ENCODE measurements at places on chromosomes 5 and 9.
A peak's percentile ranks its signal among the peaks of the same experiment; 100 is the strongest.

DNA sequence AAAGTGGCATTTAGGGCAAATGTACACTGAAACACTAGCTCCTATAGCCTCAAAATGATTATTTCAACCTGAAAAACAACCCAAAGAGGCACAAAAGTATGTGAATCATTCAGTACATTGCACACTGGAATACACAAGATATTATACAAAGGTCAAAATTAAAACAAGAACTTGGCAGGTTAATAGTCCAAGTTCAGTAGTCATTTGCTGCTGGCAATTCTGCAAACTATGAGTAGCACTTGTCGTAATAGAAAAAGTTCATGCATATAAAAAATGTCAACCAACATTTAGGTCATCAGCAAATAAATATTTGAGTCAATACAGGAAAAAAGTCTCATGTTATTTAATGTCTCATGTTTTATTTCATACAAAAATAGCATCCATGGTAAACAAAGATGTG is 98.7 kb downstream of the LPAR1 start:
- no peak for DNase-seq

GRCh38 chr9:82797534-82797933 is 265.4 kb downstream of the RASEF start:
- DNase-seq, result peak; percentile 24

GRCh38 chr5:135443161-135443960 is 3.8 kb downstream of the DCANP1 start:
- peak; percentile 57 for DNase-seq

GRCh38 chr5:74686962-74687751 is 2.1 kb downstream of the HEXB start:
- DNase-seq, result no peak

DNA sequence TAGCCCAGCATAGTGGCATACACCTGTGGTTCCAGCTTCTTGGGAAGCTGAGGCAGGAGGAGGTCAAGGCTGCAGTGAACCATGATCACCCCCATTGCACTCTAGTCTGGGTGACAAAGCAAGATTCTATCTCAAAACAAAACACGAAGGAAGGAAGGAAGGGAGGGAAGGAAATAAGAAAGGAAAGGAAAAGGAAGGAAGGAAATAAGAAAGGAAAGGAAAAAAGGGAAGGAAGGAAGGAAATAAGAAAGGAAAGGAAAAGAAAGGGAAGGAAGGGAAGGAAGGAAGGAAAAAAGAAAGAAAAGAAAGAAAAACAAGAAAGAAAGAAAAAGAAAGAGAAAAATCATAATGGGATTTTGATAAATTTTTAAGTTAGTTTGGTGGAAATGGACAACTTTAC is 3.1 kb upstream of the STX17 start:
- no peak for DNase-seq

DNA sequence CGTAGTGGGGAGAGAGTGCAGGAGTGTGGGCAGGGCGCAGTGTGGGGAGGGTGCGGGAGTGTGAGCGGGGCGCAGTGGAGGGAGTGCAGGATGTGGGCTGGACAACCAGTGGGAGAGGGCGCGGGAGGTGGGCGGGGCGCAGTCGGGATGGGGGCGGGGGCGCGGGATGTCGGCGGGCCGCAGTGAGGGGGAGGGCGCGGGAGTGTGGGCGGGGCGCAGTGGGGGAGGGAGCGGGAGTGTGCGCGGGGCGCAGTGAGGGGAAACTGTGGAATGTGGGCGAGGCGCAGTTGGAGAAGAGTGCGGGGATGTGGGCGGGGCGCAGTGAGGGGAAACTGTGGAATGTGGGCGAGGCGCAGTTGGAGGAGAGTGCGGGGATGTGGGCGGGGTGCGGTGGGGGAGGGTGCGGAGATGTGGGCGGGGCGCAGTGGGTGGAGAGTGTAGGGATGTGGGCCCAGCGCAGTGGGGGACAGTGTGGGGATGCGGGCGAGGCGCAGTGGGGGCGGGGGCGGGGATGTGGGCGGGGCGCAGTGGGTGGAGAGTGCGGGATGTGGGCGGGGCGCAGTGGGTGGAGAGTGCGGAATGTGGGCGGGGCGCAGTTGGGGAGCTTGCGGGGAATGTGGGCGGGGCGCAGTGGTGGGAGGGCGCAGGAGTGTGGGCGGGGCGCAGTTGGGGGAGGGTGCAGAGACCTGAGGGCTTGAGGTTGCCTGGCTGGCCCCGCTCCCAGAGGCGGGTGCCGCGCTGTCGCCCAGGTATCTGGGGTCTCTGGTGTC is at the start of gene NXNL2:
TSS of gene NXNL2 (plus strand) at position 723 of the 770 bp plus-strand sequence. CDS start 257 bp downstream, outside the sequence.
- peak; percentile 89 for DNase-seq

DNA sequence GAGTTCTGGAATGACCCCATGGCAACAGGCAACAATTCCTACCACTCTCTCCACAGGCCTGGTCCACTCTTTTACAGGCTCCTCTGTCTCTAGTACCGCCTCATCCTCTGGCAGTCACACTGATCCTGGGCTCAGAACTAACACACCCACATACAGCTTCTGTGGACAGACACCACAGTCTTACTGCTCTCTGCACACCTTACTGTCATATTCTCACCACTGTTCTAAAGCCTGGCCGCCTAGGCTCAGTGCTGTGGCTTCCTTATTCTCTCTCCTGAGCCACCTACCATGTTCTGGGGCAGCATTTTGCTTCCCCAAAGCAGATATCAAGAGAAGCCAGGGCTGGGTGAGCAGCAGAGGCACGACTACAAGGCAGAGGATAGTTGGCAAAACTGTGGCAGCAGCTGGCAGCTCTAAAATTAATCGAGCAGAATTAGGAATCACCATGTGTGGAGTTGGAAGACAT is 14.8 kb downstream of the REEP5 start:
- DNase-seq, result peak; percentile 29

DNA sequence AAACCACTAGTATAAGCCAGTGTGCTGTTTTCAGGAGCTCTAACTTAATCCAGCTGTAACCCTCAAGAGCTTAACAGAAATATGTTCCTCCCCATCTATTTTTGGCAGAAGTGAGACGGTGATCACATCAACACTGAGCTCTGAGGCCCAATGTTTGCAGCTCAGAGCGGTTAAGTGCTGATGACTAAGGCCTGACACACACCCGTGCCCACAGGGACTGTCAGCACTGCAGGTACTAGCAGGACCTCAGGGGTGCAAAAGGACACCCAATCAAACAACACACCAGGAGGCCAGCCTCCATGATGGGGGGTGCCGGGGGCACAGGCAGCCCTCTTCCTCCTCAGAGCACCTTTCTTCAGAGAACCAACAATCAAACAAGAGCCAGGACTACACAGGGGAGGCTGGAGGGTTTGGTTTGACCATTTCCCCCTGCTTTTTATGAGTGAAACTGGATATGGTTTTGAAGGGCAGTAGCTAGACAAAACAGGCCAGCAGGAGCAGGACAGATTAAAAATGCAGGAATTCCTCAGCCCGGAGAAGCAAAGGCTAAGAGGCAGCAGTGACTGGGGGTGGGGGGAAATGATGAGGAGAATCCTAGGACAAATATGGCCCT is 61.3 kb downstream of the RAPGEF1 start:
- peak; percentile 84 for DNase-seq

GRCh38 chr5:93715761-93716160 is 25.6 kb downstream of the POU5F2 start:
- DNase-seq, result no peak

GRCh38 chr9:3008091-3008490 is 164.2 kb upstream of the PUM3 start:
- DNase-seq, result no peak

- DNase-seq, result no peak
These were observed 144.6 kb upstream of the PCA3 start for GRCh38 chr9:76619640-76620039.

GRCh38 chr5:176429972-176430371 is 13.6 kb upstream of the CLTB start:
- DNase-seq, result no peak

- DNase-seq, result no peak
These were observed 269.9 kb downstream of the MAN2A1 start for GRCh38 chr5:109959652-109960051.

DNA sequence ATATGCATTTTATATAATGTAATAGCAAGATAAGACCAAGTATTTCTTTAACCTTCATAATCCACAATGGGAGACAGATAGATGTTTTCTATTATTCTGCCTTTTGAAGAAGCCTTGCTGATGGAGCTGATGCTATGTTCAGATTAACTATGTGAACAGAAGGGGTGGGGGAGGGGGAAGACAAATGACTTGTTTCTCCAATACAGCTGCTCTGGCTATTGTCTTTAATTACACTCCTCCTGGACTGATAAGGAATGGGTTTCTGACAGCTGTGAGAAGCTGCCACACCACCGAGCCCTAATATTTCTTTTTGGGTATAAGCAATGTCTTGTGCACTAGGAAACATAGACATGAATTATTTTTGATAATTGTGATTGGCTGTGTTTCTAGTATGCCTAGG is 62.0 kb downstream of the CAVIN4 start:
- DNase-seq, result no peak

GRCh38 chr5:138654281-138654867 is 79.2 kb upstream of the HSPA9 start:
- DNase-seq, result peak; percentile 23

DNA sequence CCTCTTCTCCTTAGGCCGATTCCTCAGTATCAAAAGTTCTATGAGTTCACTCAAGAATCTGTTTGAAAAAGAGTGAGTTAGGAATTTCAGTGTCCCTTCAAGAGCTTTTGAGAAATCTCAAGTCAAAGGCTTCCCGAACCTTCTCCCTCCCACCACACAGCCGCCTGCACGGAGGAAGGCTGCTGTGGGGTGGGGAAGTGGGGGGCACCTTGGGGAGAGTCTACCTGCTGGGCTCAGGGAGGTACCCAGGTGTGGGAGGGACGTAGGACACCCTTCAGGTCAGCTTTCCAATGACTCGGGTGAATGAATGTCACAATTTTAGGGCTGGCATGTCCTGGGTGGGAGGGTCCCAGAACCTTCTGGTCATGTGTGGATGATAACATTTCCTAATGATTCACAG is 17.5 kb downstream of the CXCL14 start:
- no peak for DNase-seq

GRCh38 chr9:127873223-127873691 is 4.2 kb downstream of the AK1 start:
- peak; percentile 79 for DNase-seq

GRCh38 chr9:106417685-106418084 is 445.3 kb upstream of the ZNF462 start:
- DNase-seq, result no peak

- DNase-seq, result no peak
These were observed 12.2 kb downstream of the LCN12 start for GRCh38 chr9:136964171-136964689.

DNA sequence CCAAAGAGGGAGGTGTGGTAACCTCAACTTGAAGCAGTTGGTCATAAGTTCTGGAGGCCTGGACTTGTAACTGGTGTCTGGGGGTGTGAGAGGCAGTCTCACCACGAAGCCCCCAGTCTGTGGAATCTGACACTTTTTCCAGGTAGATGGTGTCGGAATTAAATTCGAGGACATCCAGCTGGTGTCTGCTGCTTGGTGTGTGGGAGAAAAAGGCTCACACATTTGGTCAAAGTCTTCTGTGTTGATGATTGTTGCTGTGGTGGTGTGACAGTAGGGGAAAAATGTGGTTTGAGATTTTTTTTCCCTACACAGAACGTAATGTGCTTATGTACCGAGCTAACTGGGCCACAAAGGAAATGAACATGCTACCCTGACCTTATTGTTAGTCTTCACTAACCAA is 251.9 kb downstream of the MAT2B start:
- no peak for DNase-seq

DNA sequence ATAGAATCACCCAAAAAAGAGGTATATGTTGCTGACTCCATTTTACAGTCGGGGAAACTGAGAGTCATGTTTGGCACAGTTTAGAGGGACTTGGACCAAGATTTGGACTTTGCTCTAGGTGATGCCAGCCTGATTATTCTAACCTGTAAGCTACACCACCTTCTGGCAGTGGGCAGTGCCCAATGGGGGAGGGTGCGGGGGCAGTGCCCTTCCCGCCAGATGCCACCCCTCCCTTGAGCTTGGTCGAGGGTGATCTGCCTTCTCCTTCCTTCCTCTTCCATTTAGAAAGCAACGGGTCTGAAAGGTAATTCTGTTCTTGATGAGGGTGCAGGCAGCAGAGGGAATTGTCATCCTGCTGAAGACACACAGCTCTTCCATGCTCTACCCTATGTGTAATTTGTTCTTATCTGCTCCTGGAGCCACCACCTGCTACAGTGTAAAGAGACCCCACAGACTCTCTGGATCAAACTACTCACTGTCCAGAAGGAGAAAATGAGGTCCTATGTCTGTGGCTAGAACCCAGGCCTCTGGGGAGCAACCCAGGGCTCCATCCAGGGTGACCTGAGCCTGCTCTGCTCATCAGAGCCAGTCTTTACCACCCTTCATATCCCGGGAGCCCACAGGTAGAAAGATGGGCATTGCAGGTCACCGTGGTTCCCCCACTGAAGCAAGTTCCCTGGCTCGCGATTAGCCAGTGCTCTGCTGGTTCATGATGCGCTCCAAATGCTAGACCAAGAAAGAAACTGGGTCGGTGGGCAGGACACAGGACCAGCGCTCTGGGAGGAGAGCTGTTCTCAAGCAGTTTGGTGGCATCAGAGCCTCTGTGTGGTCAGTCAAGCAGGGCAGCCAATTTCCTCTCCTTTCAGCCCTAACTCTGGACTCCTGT is 156.2 kb downstream of the RGS3 start:
- DNase-seq, result peak; percentile 26

- DNase-seq, result no peak
These were observed 10.7 kb downstream of the GAPT start for GRCh38 chr5:58501778-58502417.

- DNase-seq, result no peak
These were observed 8.8 kb downstream of the BARHL1 start for GRCh38 chr9:132591244-132591643.

GRCh38 chr5:93653716-93654115 is 70.7 kb downstream of the NR2F1 start:
- no peak for DNase-seq

- DNase-seq, result no peak
These were observed 498 bp downstream of the ZNF367 start for GRCh38 chr9:96417661-96418082.

GRCh38 chr9:20280330-20280729 is 342.0 kb downstream of the MLLT3 start:
- DNase-seq, result no peak

DNA sequence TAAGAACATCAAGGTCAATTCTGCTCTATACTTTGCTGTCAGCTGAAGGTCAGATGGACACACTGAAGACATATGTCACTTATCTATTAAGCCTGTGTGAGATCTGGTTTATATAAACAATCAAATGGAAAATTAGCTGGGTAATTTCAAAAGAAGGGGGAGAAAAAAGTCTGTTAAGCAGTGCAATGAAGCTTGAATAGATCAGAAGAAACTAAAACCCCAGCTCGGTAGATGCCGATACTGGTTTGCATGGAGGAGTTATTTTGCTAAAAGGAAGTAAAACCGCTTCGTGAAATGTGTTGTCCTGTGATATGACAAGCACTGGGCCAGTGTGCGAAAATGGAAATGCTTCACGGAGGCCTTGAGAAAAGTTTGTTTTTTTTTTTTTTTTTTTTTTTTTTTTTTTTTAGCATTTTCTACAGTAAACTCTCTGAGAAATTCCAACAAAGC is 148.8 kb downstream of the MEF2C start:
- no peak for DNase-seq

GRCh38 chr9:35054871-35055644 is 17.4 kb downstream of the VCP start:
- no peak for DNase-seq

GRCh38 chr9:2087500-2088313 is 72.6 kb downstream of the SMARCA2 start:
- no peak for DNase-seq
